ENCODE measurements at places on chromosomes 3 and 15.

DNA sequence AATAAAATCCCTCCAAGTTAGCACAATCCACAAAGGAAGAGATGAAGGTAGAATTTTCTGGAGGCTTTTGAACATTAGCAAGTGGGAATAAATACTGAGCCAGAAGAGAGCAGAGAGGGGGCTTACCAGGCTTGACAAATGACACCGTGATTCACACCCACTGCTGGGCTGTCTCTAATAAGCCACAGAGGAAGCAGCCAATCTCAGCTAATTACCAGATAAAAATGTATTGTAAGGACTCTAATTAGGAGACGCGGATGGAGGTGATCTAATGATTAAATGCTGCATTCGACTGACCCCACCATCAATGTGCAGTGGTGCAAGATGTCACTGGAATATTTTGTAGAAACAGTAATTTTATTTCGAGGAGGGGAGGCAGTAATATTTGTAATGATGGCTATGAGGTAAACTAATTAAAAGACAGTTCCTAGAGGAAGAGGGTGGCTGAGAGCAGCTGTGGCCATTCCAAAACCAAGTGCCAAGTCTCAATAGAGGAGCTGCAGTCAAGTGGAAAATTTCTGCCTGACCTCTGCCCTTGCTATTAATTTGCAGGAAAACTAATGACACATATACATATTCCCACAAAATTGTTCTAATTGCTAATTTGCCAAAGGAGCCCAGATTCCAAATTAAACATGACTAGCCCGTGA, 602.2 kb downstream of the FOXP1 start:
- no peak for DNase-seq

DNA sequence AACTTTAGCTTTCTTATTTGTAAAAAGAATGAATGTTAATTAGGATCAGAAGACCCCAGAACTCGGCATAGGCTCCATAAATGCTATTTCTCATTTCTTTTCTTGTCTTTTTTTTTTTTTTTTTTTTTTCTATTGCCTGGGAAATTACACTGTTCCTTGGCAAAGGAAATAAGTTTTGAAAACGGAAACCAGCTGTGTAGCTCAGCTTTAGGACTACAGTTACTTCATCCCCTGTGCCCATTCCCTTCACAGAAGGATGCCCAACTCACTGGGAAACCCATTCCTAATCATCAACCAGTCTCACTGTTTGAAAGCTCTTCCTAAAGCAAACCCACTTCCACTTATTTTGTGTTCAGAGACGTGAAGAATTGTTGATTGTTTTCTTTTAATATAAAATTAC, 254.0 kb upstream of the IL12A start:
- no peak for DNase-seq

DNA sequence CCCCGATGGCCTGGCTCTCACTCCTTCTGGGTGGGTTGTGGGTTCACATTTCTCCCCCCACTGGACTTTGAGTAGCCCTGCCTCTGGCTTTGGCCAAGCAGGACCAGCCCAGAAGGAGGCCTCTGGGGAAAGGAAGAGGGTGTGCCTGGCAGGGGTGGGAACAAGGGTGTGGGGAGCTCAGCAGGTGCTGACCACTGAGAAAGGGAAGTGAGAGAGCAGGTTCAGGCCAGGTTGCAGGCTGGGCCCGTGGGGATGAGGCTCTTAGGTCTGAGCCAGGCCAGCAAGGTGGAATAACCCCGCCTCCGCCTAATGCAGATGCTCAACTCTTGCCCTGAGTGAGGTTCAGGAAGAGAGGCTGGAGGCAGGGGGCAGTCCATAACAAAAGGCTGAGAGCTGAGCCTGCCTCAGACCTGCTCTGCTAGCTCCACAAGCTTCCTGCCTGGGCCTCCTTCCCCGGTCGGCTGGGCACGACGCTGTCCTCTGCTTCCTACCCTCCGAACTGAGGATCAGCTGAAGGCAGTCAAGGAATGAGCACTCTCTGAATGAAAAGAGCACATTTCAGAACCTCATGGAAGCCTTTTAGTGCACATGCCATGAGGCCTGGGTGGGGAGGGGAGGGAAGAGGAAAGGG, 82.7 kb downstream of the TLE3 start:
- DNase-seq = no peak

- DNase-seq = no peak
These were observed 28.3 kb downstream of the IGF2BP2 start for GRCh38 chr3:185796431-185797107.

DNA sequence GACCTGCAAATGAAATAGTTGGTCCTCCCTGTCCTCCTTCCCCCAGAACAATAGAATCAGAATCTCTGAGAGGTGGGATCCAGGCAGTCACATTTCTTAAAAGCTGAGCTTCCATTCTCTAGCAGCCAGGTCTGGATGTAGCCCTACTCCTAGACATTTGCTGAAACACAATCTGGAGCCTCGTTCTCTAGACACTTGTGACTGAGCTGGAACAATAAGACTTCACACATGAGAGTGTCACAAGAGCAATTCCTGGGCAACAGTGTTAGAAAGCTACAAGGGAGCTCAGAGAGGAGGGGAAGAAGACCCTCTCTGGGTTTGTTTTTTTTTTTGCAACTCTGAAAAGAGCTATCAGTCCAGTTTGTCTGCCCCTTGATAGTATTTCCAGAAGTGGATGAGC, 14.5 kb downstream of the CORO2B start:
- DNase-seq = no peak

GRCh38 chr3:181756645-181757297, 45.0 kb downstream of the SOX2 start:
- no peak for DNase-seq

- DNase-seq = no peak
These were observed 395.2 kb downstream of the TUSC7 start for GRCh38 chr3:117104792-117105191.

DNA sequence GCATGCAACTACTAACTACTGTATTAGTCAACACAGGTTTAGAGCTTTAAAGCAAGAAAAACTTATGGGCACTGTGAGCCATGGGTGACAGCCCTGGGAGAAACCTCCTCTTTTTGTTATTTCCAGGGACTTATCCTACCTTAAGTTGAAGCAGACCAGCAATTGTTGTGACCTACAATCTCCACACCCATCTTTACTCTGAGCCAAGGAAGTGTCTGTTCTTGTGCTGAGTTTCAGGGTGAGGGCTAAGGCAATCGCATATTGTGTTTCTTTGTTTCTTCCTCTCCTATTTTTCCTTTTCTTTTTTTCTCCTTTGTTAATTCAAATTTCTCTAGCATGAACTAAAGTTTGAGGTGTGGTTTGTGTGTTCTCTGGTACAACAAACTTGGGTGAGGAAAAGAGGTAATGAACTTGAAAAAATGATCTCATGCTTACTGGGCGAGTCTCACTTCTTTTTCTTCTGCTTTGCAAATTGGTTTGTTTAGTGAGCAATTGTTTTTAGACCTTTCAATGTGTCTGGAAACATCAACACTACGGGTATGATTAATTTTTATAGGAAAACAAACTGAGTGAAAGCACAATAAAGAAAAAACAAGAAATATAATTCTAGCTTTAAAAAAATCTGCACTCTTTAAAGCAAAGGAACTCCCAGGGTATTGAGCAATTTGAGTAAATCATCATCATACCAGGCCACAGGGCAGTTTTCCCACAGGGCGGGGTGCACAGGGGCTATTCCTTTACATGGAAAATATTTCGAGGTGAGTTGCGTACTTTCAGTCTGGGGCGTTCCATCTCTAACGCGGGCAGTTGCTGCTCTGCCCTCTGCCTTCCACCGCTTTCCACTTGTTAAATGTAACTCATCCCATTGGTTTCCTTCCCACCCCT, 2.7 kb downstream of the UPK1B start:
- no peak for DNase-seq

- no peak for DNase-seq
These were observed 403.7 kb downstream of the SOX2 start for GRCh38 chr3:182115328-182116015.

GRCh38 chr15:74274470-74275038, 38.4 kb downstream of the CCDC33 start:
- DNase-seq = no peak

GRCh38 chr15:33001926-33002325, 192.6 kb downstream of the FMN1 start:
- no peak for DNase-seq

GRCh38 chr3:170352936-170353335, 4.6 kb upstream of the SKIL start:
- DNase-seq = no peak

GRCh38 chr3:55162031-55162795, 234.4 kb upstream of the LRTM1 start:
- DNase-seq = no peak

- DNase-seq = no peak
These were observed 562 bp downstream of the NEO1 start for GRCh38 chr15:73052653-73053397.

GRCh38 chr15:40739854-40740253, 15.2 kb downstream of the RMDN3 start:
- no peak for DNase-seq

- no peak for DNase-seq
These were observed 744.7 kb downstream of the EPHA3 start for GRCh38 chr3:89851974-89852621.

DNA sequence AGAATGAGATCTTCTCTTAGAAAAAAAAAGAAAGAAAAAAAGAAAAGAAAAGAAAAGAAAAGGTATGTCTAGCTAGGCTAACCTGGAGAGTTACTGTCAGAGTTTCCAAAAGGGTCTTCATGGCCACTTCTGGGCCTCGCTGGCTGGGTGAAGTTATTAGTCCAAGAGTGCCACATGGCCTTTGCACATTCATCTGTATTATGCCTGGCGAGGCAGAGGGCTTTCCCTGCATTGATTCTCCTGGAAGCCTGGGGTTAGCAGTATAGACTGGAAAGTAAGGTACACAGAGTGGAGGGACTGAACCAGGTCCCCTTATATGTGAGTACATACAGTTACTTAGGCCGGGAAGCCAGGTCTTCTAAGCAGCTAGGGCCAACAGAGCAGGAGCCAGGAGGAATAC, 54.8 kb upstream of the CGNL1 start:
- no peak for DNase-seq

DNA sequence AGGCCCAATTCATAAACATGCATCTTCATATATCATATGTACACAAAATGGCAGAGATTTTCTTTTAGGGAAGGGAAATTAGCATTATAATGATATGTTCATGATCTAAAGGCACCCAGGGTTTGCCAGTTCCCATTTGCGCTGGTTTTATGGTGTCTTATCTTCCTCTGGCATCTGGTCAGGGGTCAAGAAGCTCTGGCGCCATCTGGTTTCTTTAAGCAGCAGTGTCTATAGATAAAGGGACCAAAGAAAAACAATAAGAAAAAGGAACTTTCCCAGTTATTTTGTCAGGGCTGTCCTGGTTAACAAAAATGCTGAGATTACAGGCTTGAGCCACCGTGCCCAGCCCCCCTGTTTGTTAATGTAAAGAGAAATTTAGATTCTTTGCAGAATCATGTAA, 3.3 kb upstream of the DCP1A start:
- peak; percentile 63 for DNase-seq

GRCh38 chr3:154794391-154794790, 285.7 kb upstream of the MME start:
- no peak for DNase-seq

- no peak for DNase-seq
These were observed 26.1 kb upstream of the ZCWPW2 start for GRCh38 chr3:28322464-28322863.

- DNase-seq = no peak
These were observed 31.1 kb downstream of the ADAMTS17 start for GRCh38 chr15:100310513-100311153.

- no peak for DNase-seq
These were observed 813.2 kb downstream of the AGBL1 start for GRCh38 chr15:86892774-86893449.

All from T-helper 2 cell (primary cell).